Activated CD8-positive, alpha-beta memory T cell treated with anti-CD3 and anti-CD28 coated beads for 1 hour (primary cell): ENCODE measurements at places on chromosomes 5 and 9.

GRCh38 chr5:128407944-128408343 lies 130.1 kb downstream of the FBN2 start:
- no peak for DNase-seq

DNA sequence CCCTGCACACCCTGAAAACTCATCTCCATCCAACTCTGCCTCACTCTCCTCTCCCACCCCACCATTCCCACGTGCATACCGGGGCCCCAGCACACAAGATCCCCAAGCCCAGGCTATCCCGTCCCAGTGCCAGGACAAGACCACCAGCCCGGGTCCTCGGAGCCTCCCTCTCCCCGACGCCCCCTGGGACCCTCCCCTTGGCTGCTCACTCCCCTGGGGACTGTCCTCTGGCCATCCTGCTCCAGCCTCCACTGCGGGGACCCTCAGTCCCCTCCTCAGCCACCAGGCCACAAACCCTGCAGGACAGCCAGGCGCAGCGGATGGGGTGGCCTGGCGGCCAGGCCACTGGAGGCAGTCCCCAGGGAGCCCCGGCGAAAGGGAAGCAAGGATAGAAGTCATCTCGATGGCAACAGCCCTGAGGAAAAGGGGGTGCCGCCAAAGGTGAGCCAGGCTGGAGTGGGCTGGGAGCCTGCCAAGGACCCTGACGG lies 62.8 kb downstream of the C9orf50 start:
- DNase-seq, result no peak

DNA sequence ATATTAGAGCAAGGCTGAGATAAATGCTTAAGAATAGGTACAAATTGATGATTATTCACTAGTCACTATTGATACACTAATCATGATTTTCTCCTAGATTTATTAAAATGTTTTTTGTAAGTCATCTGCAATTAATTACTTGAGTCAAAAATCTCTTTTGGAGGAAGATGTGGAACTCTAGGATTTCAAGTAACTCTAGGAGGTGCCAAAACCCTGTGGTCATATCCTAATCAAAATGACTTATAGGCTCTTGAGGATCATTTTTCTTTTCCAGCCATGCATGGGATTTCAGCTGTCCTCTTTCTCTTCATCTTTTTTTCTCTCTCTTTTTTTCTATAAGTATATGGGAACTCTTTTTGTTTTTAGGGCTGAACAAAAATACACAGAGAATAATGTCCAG lies 141.8 kb upstream of the CD180 start:
- no peak for DNase-seq

GRCh38 chr5:156914371-156914737 lies 48.7 kb downstream of the TIMD4 start:
- DNase-seq, result no peak

GRCh38 chr9:93189369-93190132 lies 5.6 kb downstream of the WNK2 start:
- DNase-seq, result no peak

DNA sequence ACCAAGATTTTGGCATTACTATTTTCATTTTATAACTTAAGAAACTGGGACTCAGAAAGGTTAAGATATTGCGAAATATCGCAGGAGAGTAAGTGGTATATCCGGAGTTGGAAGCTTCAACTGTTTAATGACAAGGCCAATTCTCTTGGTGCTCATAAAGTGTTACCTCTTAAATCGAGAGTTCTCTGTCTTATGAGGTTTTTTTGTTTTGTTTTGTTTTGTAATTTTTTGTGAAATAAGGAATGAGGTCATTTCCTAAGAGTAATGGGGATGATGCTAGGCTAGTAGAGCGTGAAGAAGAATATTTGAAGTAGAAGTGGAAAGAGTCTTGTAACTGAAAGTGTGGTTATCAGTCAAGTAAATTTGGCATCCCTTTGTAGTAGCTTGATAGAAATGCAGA lies 183.2 kb upstream of the DAB2 start:
- DNase-seq, result no peak

DNA sequence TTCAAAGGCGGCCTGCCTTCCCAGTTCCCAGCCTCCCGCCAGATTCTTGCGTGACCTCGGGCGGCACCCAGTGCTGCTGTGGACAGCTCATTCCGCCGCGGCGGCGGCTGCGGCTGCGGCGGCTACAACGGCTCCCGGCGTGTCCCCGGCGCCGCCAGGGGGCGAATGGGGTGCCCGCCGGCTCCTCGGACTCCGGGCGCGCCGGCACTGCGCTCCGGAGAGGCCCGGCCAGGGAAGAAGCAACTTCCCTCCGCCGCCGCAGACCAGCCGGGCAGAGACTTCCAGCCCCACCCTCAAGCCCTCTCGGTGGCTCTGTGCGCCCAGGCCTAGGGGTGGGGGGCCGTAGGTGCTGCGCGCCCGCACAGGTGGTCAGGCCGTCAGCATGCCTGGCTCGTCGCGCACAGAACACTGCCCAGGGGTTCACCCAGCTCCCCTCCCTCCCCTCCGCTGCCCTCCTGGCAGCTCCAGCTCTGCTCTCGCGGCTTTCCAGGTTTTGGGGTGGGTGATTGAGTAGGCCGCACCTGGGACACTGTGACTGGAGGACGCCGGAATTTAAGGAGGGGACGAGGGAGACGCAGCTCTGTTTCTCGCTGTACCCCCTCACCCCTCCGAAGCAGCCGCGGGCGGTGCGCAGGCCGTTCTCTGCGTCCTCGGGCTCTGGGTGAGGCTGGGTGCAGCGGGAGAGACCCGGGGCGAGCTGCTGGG lies 20.2 kb downstream of the IGIP start:
- peak; percentile 28 for DNase-seq

- no peak for DNase-seq
Measured at GRCh38 chr9:98688710-98689495, 19.8 kb downstream of the GABBR2 start.

GRCh38 chr5:162886717-162887116 lies 550.7 kb upstream of the CCNG1 start:
- no peak for DNase-seq
